ENCODE measurements at places on chromosomes 4 and X. TPM values are rescaled to one million over a fixed set of nuclear protein-coding genes. Genes with fewer than 3 reads are reported as not detected.

GRCh38 chrX:20952180-20952579 lies 422.0 kb upstream of the CNKSR2 start:
- H3K4me1 ChIP-seq, result no peaks in the 10 kb centered on the region
- H3K4me3 ChIP-seq, result no peak overlapping the region
- DNase-seq, result no peak
- no peaks in the 10 kb centered on the region for H3K36me3 ChIP-seq

- no peaks in the 10 kb centered on the region for H3K4me1 ChIP-seq
- no peak overlapping the region for H3K4me3 ChIP-seq
- DNase-seq, result no peak
- H3K27ac ChIP-seq, result no peak overlapping the region
- no peaks in the 10 kb centered on the region for H3K27me3 ChIP-seq
- H3K36me3 ChIP-seq, result no peaks in the 10 kb centered on the region
Observed at GRCh38 chrX:46959985-46960700, 47.9 kb downstream of the JADE3 start.

Gene MAGEB2
- not detected for polyA plus RNA-seq

DNA sequence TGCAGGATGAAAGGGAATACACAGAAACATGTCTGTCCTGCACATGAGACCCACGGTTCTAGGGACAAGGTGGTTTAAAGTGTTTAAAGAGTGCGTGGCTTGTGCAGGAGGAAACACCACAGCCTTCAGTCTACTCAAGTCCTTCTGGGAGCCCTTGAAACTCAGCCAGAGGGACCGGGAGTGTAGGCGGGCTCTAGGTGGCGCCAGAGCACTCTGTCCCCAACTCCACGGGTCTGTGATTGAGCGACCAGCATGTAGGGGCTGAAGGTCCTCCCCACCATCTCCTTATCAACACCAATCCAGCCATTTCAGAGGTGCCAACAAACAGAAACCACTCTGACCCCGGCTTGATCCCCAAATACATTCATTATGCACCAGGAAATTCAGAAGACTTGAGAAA lies 82.0 kb upstream of the CLDN34 start:
- no peaks in the 10 kb centered on the region for H3K36me3 ChIP-seq
- no peak overlapping the region for H3K4me3 ChIP-seq
- DNase-seq, result peak; percentile 66
- no peaks in the 10 kb centered on the region for H3K27me3 ChIP-seq

- H3K4me1 ChIP-seq, result no peaks in the 10 kb centered on the region
- H3K27ac ChIP-seq, result no peak overlapping the region
- H3K27me3 ChIP-seq, result no peaks in the 10 kb centered on the region
Observed at GRCh38 chr4:35818520-35818919, 425.8 kb downstream of the ARAP2 start.

Gene WDR1
- polyA plus RNA-seq, result 137 TPM

All from left lung (tissue), 14 donors.